ENCODE measurements at places on chromosomes 7 and 10. TPM values are rescaled to one million over a fixed set of nuclear protein-coding genes. Genes with fewer than 3 reads are reported as not detected.

DNA sequence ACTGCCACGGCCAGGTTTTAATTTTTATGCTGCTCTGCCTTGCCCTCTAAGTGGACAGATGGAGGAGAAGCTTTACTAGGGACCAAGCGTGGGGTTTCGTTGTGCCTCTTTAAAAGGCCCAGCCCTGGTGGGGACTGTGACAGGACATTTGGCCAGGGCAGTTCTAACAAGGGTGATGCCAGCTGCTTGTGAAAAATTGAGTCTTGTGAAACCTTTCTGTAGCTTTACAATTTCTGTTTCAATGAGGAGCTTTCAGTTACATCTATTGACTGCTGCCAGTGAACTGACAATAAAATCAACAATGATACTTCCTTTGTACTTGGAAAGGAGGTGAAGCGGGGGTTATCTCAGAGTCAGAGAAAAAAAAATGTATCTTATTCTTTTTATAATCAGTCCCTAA is 233.1 kb upstream of the CSTF2T start:
- no peak for DNase-seq
- no peaks in the 10 kb centered on the region for H3K27me3 ChIP-seq
- no peak overlapping the region for H3K27ac ChIP-seq

DNA sequence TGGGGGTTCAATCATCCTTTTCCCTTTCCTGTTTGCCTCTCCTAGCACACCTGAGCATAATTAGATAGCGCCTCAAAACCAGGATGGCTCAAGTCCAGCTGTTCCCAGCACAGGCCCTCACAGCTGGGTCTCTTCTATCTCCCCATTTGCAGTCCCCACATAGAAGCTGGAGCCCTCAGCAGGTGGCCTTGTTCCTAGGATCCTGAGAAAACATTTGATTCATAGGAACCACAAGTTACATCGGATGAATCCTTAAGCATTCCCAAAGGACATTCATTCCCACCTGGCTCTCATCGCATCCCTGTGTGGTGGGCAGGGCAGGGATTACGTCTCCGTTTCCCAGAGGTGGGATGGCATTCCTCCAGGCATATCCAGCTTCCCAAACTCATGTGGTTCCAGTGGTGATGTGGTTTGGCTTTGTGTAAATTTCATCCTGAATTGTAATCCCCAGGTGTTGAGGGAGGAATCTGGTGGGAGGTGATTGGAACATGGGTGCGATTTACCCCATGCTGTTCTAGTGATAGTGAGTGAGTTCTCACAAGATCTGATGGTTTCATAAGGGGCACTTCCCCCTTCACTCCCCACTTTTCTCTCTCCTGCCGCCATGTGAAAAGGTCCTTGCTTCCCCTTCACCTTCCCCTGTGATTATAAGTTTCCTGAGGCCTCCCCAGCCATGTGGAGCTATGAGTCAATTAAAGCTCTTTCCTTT is 49.8 kb upstream of the LEP start:
- no peak for DNase-seq
- no peaks in the 10 kb centered on the region for H3K27me3 ChIP-seq
- H3K4me3 ChIP-seq, result no peak overlapping the region
- H3K4me1 ChIP-seq, result no peaks in the 10 kb centered on the region

Gene MRLN
- not detected for total RNA-seq

Gene TIMM23B
- total RNA-seq, result 37.6 TPM

- no peaks in the 10 kb centered on the region for H3K36me3 ChIP-seq
- no peak overlapping the region for H3K27ac ChIP-seq
- H3K4me1 ChIP-seq, result peaks cover 2% of the 10 kb centered on the region
- H3K4me3 ChIP-seq, result no peak overlapping the region
- no peak for DNase-seq
Measured at GRCh38 chr10:73989594-73990150, 8.2 kb upstream of the VCL start.

Gene POU6F2
- total RNA-seq, result 6.3 TPM

- peaks cover 7% of the 10 kb centered on the region for H3K36me3 ChIP-seq
- H3K4me3 ChIP-seq, result no peak overlapping the region
- H3K27ac ChIP-seq, result no peak overlapping the region
- no peaks in the 10 kb centered on the region for H3K4me1 ChIP-seq
- no peak for DNase-seq
Measured at GRCh38 chr10:72204296-72204695, 11.5 kb upstream of the ANAPC16 start.

Gene MLXIPL
- total RNA-seq, result 13.5 TPM

Gene HBP1
- 30.3 TPM for total RNA-seq
